Anterior cingulate cortex (tissue), 58 donors: ENCODE measurements at places on chromosomes 11 and 22.
A peak's percentile ranks its signal among the peaks of the same experiment; 100 is the strongest.

DNA sequence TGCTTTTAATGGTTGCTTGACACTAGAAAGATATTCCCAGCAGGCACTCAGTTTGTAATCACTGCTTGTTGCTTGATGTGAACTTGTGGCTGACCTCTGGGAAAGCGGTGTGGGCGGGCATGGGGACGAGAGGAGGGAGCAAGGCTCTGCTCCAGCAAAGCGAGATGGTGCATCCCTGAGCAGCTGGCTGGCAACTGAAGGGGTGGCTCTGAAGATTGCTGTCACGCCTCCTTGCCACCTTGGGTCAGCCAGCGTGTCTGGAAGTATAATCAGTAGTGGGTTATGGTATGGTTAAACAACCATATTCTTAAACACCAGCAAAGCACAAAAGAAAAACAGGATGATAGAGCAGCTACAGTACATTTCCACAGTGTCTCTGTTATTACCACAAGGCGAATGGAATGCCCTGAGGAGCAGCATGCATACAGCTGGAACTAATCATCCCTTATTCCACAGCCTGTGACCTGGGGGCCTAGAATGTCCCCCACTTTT, 124.5 kb downstream of the TRIM44 start:
- no peak for DNase-seq

DNA sequence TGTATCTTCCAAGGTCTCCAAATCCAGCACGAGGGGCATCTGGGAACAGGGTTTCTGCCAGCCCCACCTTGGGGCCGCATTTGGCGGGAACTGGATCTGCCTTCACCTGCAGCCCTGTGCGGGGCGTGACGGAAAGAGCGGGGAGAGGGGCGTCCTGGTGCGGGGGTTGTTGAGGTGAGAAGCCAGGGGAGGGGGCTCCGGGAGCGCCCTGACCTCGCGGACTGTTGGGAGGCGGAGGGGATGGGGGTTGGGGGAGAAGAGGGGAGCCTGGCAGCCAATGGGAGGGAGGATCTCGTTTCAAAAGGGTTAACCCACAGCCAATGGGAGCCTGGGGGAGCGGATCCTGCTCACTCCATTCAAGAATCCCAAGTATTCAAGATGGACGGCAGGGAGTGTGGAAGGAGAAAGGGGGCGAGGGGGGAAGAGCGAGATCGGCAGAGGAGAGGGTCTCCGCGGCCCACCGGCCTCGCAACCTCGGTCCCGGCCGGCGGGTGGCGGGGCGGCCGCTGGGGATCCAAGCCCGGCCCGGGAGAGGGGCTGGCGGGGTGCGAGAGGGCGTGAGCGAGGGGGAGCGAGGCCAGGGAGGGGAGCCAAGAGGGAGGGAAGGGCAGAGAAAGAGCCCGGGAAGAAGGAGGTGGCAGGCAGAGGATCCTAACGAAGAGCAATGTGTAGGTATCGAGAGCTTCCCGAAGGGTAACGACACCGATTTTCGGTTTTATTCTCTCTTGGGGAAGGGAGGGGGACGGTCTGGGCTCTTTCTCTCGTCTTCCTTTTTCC, 11.5 kb downstream of the YPEL4 start:
- no peak for DNase-seq

DNA sequence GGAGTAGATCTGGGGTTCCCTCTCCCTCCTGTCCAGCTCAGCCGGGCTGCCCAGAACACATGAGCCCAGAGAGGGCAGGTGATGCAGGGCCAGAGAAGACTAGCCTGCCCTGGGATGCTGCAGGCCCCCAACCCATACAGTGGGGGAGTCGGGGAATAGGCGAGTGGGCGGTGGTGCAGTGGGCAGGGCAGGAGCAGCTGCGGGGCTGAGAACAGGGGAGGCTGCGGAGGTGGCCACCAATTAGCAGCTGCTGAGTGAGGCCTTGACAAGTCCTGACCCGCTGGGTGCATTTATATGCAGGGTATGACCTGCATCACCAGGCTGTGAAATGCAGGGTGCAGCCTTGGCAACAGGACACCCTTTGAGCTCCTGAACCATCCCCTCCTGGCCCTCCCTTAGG, 43.1 kb downstream of the NFAM1 start:
- no peak for DNase-seq

DNA sequence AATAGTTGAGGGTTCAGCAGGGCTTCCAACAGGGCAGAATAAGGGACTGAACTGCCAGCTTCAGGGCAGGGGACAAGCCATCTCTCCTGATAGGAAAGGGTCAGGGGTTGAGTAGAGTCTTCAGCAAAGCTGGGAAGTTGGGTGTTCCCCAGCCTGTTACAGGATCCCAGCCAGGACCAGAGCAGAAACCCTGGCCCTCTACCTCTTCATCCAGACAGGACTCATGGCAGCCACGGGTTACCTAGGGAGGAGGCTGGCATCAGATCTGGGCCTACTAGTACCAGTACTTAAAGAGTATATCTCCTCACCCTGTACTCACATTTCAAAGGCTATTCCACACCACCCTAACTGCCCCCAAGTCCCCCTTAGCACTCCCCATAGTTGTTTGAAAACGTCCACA, 2.4 kb upstream of the TAF10 start:
- DNase-seq, result no peak

GRCh38 chr11:73374151-73374550, 2.0 kb upstream of the RELT start:
- no peak for DNase-seq

GRCh38 chr11:16226245-16226644, 130.1 kb downstream of the SOX6 start:
- peak; percentile 22 for DNase-seq
